Activated CD4-positive, alpha-beta T cell treated with anti-CD3 and anti-CD28 coated beads, Interleukin-2, amount 50 U/mL, for 24 hours (primary cell): ENCODE measurements at places on chromosomes 3 and 15.

GRCh38 chr15:58019503-58020376 lies 45.8 kb downstream of the ALDH1A2 start:
- DNase-seq: no peak

DNA sequence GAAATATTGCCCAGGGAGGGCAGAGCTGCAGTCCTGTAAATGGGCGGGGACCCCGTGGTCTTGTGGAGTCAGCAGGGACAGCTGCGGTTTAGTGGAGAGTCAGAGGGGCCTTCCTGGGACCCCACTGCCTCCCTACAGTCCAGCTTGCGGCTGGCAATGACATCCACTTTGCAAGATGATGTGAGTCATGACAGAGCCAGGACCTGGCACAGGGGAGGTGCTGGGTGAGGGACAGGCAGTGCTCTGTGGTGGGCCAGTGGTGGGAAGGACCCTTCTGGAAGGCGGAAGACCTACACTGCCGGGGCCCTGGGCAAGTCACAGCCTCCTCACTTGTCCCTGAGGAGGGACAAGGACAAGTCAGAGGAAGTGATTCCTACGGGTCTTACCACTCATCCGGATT lies 17.8 kb downstream of the APBA2 start:
- DNase-seq: no peak

GRCh38 chr3:174010907-174011306 lies 613.4 kb downstream of the NLGN1 start:
- no peak for DNase-seq

DNA sequence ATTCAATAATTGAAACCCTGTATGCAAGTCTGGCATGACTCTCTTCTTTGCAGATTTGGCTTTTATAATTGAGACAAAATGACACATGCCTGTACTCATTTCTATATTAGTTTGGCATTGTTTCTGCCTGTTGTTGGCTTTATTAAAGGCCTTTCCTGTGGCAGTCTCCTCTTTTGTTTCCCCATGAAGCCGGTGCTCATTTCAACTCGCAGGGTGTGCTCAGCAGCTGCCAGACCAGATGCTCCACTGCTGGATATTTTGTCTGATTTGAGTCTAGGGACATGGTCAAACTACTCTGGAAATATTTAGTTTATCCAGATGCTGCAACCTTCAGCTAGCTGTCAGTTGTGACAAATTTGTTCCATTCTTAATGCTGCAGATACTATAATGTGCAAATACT lies 445.3 kb downstream of the NAALADL2 start:
- no peak for DNase-seq

DNA sequence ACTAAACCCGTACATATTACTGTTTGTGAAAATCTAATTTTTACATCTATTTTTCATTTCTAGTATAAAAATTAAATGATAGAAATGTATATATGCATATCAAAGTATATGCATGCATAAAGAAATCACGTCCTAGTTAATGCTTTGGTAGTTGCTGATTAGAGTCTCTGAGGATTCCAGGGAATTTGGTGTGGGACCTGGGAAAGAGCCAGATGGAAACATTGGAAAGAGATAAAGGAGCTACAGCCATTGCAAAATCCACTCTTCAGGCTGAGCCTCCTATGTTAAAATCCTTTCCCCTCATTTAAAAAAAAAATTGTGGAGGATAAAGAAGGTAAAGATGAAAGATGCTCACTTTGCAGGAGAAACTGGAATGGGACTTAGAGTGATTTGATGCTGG lies 134.1 kb downstream of the SRGAP3 start:
- no peak for DNase-seq

GRCh38 chr3:114899186-114899931 lies 247.7 kb downstream of the ZBTB20 start:
- DNase-seq: no peak
